Gastroesophageal sphincter (tissue), 4 donors: ENCODE measurements at places on chromosomes 6 and 20.

DNA sequence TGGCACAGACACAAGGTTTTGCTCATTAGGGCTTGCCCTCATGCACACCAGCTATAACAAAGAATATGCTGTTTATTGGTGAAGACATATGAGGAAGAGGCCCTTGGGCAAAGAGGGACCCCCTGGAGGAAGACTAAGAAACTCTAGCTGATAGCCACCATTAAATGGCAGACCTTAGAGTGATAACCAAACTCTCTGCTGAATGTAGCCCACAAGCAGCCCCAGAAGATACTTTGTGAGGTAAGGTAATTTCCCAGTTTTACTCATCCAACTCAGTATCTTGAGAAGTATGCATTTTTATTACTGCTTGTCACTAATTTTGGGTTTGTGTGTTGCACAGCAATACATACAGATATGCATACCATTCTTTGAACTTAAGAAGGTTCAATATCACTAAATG, 563.3 kb downstream of the DOK5 start:
- H3K36me3 ChIP-seq = no peaks in the 10 kb centered on the region
- no peak overlapping the region for H3K4me3 ChIP-seq

- H3K4me3 ChIP-seq = no peak overlapping the region
- H3K27ac ChIP-seq = no peak overlapping the region
- ATAC-seq = no peak
- no peaks in the 10 kb centered on the region for H3K36me3 ChIP-seq
- H3K4me1 ChIP-seq = peaks cover 14% of the 10 kb centered on the region
Measured at GRCh38 chr6:133769463-133769862, 119.5 kb upstream of the TCF21 start.

DNA sequence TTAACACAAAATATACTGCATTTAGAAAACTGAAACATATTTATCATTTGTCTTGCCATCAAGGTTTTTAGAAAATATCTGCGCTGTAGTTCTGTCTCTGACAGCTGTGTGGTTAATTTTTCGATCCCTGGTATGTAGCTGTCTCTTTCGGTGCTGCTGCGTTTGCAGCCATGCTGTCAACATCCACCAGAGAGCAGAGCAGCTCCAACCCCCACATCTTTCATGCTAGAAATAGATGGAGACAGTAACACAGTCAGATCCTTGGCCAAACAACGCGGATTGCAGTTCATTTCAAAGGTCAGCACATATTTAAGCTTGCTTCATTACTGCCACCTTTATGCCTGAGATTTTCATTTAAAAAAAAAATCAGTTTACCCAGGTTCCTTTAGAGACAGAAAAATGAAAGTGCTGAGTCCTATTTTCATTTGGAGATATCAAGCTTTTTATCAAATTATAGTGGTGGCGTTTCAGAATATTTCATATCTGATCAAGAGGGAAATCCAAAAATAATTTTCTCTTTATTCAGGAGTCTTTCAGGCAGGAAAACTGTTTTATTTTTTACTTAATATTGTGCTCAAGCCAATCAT, 157.7 kb upstream of the MMS22L start:
- H3K27me3 ChIP-seq = no peaks in the 10 kb centered on the region
- ATAC-seq = no peak
- H3K36me3 ChIP-seq = no peaks in the 10 kb centered on the region
- H3K4me1 ChIP-seq = no peaks in the 10 kb centered on the region
- no peak overlapping the region for H3K4me3 ChIP-seq

DNA sequence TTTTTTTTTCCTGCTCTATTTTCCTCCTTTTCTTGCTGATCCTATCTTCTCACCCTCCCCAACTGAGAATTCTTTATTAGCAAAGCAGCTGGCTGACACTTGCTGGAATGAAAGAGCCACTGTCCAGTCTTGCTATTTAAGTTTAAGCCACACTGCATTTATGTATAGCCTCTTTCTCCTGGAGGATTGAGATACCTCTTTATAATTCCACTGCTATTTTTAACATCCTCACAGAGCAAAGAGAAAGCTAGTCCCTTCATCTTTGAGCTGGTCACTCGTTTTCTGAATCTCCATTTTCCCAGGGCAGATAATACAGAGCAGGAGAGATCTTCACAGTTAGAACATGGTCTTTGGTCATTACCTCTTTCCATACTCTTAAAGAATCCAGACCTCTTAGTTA, 36.0 kb upstream of the EEF1A1 start:
- no peaks in the 10 kb centered on the region for H3K4me1 ChIP-seq
- H3K36me3 ChIP-seq = no peaks in the 10 kb centered on the region
- no peaks in the 10 kb centered on the region for H3K27me3 ChIP-seq
- H3K27ac ChIP-seq = no peak overlapping the region
- ATAC-seq = no peak

DNA sequence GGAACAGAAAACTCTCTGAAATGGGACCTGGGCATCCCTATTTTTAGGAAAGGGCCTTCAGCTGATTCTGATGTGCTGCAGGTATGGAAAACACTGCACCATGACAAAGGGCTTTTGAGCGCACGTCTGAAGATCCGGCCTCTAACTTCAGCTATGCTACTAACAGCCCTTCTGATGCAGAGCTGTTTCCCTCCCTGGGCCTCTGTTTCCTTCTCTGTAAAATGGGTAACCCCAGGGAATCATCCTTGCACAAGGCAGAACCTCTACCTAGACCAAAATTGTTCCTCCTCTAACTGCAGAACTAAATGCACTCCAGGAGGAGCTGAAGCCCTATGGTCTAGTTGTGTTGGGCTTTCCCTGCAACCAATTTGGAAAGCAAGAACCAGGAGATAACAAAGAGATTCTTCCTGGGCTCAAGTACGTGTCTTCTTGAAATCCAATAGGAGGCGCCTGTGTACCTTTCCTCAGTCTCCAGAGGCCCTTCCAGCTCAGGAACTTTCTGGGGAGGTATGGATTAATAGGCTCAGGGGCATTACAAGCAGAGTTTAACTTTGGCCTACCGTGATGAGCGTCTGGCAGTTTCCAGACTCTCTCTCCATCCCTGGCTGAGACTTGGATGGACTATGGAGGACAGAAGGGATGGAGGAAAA, 5.9 kb downstream of the GPX5 start:
- H3K4me1 ChIP-seq = no peaks in the 10 kb centered on the region
- no peak overlapping the region for H3K27ac ChIP-seq
- no peak overlapping the region for H3K4me3 ChIP-seq
- H3K27me3 ChIP-seq = peaks cover 75% of the 10 kb centered on the region
- no peaks in the 10 kb centered on the region for H3K36me3 ChIP-seq

DNA sequence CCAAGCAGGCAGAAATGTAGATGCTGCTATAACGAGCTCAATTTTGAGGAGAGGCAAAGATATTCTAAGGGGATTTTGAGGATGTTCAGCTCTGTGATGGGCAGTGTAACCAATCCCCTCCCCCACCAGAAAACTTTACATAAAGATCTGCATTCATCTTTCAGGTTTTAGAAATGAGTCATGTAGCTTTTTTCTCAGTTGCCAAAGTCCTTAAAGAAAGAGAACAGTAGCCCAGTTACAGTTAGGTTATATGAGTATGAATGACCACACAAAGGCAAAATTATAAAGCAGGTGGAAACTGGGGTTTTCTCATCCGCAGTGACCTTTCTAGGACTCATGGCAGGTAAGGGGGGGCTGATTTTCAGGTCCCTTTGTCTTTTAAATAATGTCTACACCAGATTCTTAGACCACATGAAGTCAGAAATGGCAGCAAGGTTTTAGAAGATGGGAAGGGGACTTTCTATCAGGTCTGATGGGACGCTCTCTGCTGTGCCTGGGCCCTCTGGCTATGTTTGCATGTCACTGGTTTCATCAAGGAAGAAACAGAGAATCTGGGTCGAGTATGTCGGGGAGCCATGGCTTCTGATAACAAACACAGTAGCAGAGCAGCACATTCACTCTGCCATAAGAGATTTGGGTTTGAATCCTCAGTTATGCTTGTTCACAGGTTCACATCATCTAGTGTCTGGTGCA, 94.7 kb downstream of the CLIC5 start:
- H3K4me3 ChIP-seq = no peak overlapping the region
- no peaks in the 10 kb centered on the region for H3K4me1 ChIP-seq
- no peak for ATAC-seq
- H3K27ac ChIP-seq = no peak overlapping the region

DNA sequence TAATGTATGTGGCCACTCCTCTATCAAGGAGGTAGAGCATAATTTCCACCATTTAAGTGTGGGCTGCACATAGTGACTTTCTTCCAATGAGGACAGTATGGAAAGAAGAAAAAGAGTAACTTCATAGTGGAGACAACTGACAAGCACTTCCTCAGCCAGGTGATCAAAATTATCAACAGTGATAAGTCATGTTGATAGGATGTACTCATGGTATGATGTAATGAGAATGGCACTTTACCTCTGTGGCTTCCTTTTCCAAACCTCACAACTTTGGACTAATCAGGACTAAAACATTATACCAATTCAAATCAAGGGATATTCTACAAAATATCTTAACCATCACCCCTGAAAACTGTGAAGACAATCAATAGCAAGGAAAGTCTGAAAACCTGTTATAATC, 302.3 kb upstream of the CITED2 start:
- no peak overlapping the region for H3K4me3 ChIP-seq
- H3K27me3 ChIP-seq = no peaks in the 10 kb centered on the region
- ATAC-seq = no peak
- no peak overlapping the region for H3K27ac ChIP-seq
- no peaks in the 10 kb centered on the region for H3K4me1 ChIP-seq

DNA sequence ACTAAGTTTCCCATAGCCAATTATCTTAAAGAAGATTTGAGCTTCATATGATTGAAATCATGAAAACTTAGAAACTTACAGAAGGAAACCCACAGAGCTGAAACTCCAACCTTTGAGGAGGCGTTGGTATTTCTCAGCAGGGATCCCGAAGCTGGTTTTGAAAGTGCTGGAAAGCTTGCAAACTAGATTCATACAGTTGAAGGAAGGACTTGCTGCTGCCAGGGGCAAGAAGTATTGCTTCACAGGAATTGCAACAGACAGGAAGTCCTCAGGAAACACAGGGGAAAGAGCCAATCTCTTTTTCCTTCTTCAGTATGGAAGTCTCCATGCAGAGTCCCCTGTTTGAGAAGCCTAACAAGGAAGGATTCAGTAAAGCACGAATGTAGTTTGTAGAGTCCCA, 419.7 kb downstream of the CD109 start:
- ATAC-seq = no peak
- no peaks in the 10 kb centered on the region for H3K4me1 ChIP-seq
- H3K27ac ChIP-seq = no peak overlapping the region
- no peaks in the 10 kb centered on the region for H3K36me3 ChIP-seq

DNA sequence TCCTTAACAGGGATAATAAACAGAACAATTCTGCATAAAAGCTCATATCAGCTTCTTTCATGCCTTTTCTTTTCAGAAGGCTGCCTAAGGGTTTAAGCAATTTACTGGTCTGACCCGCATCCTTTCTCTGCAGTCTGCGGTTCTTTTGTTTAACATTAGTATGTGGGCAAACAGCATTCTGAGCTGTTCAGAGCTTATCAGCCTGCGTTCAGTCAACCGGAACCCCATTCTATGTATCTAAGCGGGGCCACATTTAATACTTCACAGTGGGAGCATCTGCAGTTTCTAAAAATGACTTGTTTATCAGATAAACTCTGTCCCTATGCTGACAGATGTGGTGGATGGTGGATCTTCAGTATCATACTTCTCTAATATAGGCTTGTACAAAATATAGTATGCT, 758.9 kb upstream of the MMS22L start:
- H3K4me3 ChIP-seq = no peak overlapping the region
- ATAC-seq = no peak
- peaks cover 28% of the 10 kb centered on the region for H3K27me3 ChIP-seq
- no peaks in the 10 kb centered on the region for H3K4me1 ChIP-seq

- no peaks in the 10 kb centered on the region for H3K27me3 ChIP-seq
- no peak overlapping the region for H3K4me3 ChIP-seq
- ATAC-seq = no peak
- peaks cover 68% of the 10 kb centered on the region for H3K4me1 ChIP-seq
- no peak overlapping the region for H3K27ac ChIP-seq
Measured at GRCh38 chr6:142822842-142823241, 122.1 kb downstream of the HIVEP2 start.

DNA sequence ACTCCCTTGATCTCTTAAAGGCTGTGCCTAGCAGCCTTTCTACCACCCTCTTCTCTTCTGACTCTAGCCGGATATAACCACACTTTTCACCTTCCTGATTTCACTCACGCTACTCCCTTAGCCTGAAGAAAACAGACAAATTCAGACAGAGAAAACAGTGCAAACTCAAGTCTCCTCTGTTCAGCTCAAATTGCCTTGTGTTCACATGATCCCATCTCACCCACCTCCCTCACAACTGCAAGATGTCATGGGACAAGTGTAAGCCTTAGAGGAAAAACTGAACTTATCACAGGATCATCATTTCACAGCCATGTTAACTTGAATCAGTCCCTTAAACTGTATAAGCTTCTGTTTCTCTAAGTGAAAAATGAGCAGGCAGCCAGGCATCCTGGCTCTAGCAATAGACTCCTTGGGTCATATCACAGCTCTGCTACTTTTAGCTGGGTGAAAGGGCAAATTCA, 66.5 kb upstream of the TENT5A start:
- no peaks in the 10 kb centered on the region for H3K27me3 ChIP-seq
- H3K36me3 ChIP-seq = no peaks in the 10 kb centered on the region
- ATAC-seq = no peak
- H3K27ac ChIP-seq = no peak overlapping the region
- no peak overlapping the region for H3K4me3 ChIP-seq

GRCh38 chr20:50584687-50585086, 74.5 kb downstream of the PTPN1 start:
- H3K4me3 ChIP-seq = no peak overlapping the region
- no peaks in the 10 kb centered on the region for H3K27me3 ChIP-seq
- H3K27ac ChIP-seq = no peak overlapping the region
- H3K4me1 ChIP-seq = no peaks in the 10 kb centered on the region
- ATAC-seq = no peak

GRCh38 chr20:49571553-49571835, 3.6 kb upstream of the PTGIS start:
- no peak overlapping the region for H3K4me3 ChIP-seq
- no peaks in the 10 kb centered on the region for H3K4me1 ChIP-seq
- H3K36me3 ChIP-seq = no peaks in the 10 kb centered on the region
- peak overlapping the region; percentile 93 for H3K27ac ChIP-seq

DNA sequence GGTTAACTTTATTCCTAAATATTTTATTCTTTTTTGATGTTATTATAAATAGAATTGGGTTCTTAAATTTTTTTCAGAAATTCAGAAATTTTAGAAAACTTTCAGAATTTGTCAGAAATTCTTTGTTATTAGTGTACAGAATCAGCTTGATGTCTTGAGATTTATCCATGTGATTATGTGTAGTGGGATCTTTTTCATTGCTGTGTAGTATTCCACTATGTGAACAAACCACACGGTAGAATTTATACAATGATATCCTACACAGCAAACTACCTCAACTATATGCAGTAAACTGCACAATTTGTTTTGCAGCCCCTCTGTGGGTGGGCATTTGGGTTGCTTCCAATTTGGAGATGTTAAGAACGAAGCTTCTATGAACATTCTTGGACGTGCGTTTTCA, 43.9 kb downstream of the PACSIN1 start:
- peaks cover 11% of the 10 kb centered on the region for H3K27me3 ChIP-seq
- no peaks in the 10 kb centered on the region for H3K36me3 ChIP-seq
- H3K4me1 ChIP-seq = no peaks in the 10 kb centered on the region
- no peak overlapping the region for H3K27ac ChIP-seq

DNA sequence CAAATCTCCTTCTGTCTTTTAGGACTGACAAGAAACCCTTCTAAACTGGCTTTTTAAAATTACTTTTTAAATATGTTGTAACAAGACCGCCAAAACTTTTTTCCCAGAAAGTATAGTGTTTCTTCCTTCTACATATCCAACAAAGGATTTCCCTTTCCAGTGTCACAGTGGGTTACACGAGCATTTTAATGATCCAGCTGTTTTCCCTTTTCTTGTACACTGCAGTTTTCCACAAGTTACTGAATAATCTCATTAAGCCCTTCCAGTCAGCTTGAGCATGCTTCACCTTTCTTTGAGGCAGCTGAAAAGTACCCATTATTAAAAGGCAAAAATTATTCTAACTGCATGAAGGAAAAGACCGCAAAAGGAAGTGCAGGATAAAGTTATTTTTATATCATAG, 48.6 kb downstream of the CD24 start:
- no peak overlapping the region for H3K4me3 ChIP-seq
- no peaks in the 10 kb centered on the region for H3K4me1 ChIP-seq
- no peak for ATAC-seq
- H3K36me3 ChIP-seq = no peaks in the 10 kb centered on the region
